Cardiac fibroblast (primary cell): ENCODE measurements at places on chromosomes 5 and 9.

DNA sequence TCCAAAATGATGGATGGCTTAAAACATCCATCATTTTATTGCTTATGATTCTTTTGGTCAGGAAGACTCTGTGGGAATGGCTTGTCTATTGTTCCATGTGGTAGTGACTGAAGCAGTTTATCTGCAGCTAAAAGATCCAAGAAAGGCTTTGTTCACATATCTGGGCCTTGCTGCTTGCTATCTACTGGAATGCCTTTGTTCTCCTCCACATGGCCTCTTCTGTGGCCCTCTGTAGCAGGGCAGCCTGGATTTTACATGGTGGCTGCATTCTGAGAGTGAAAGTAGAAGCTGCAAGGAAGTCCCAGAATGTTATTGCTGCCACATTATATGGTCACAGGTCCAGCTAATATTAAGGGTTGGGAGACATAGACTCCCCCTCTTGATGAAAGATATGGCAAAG lies 35.1 kb downstream of the DMXL1 start:
- no peak for DNase-seq

- DNase-seq = no peak
Observed at GRCh38 chr5:108214857-108215256, 167.0 kb downstream of the FBXL17 start.

- DNase-seq = no peak
Observed at GRCh38 chr5:87211676-87212075, 56.0 kb upstream of the RASA1 start.

- DNase-seq = no peak
Observed at GRCh38 chr5:132472431-132472830, 18.1 kb downstream of the IRF1 start.

DNA sequence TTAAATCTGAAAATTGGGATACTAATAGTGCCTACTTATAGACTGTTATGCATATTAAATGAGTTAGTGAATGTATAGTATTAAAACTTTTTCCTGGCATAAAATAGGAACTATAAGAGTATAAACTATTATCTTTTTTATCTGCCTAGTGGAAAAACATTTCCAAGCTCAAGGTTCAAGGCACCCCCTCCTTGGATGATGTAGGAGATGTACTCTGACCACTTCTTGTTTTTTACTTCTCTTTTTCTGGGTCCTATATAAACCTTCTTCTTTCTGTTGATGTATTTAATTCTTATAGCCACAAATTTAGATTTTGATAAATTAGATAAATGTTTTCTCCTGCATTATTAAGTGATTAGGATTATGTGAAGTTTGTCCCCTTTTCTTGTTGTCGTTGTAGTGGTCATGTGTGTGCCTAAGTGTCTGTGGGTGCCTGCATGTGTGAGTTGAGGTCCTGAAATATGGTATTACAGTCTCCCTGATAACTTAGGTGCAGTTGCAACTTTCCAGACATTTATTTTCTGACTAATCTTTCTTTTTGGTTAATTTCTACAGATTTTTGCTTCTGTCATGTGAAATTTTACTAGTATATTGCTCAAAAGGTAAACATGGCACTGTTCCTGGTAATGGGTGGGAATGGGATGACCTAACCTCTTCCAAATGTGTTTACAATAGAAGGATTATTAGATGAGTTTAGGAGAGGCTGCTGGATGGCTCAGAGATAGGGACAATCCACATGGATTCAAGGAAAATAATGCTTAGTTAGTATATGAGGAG lies 160.8 kb upstream of the CDKN2B start:
- peak; percentile 82 for DNase-seq

- no peak for DNase-seq
Observed at GRCh38 chr5:83034036-83034435, 43.2 kb downstream of the TMEM167A start.

DNA sequence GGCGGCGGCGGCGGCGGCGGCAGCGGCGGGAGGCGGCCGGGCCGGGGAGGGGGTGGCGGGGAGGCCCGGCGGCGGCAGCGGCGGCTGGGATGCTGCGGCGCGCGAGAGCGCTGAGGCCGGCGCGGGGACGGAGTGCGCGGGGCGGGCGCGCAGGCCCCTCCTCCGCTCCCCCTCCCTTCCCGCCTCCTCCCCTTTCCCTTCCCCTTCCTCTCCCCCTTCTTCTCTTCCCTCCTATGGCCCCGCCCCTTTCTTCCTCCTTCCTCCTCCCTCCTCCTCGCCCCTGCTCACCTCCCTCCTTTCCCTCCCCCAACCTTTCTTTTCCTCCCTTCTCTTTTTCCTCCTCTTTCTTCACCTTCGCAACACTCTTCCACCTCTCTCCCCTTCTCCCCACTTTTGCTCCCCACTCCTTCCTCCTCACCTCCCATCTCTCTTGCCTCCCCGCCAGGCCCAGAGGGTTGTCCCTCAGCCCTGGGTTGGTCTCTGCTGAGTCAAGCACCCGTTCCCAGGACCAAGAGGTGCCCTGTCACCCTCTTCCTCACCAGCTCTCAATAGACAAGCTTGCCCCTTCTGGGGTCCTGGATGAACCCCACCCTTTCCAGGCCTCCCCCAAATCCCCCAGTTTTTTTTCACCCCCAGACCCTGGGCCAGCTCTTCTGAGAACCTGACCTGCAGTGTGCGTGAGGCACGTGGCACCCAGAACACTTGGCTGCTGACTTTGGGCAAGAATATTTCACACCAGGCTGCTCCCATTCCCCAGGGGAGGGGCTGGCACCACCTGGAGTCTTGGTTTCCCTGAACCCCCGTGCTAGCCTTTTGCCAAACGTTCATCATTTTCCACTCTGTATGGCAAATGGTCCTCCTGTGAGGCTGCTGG lies at the start of gene SEMA4D:
SEMA4D (minus strand) TSS at position 136 of the 874 bp plus-strand sequence. CDS start 92,657 bp downstream, outside the sequence.
- peak; percentile 57 for DNase-seq

DNA sequence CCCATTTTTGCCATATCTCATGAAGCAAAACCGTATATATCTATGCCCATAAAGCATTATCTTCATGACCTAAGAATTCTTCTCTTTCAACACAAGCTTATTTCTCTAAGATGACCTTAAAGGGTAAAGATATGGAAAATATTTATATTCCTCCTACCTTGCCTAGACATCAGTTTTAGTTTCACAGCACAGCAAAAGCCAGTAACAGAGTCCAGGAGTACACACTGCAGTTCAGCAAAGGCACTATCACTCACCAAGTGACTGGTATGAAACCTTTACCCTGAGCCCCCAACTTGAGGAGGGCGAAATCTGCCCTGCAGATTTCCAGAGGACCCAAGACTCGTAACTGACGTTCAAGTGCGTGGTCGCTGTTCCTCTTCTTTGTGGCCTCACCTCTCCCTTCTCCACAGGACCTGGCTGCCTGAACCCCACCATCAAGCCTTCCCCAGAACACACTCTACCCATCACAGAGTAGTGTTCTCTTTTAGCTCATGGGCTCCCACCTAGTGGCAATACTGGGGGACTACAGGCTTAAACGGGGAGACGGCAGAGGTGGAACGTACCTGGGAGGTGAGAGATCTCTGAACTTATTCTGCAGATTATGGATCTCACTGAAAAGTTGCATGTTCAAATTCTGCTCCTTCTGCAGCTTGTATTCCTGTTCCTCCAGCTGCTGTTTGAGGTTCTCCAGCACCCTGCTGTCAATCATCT lies 141.0 kb downstream of the CDK5RAP2 start:
- peak; percentile 39 for DNase-seq

DNA sequence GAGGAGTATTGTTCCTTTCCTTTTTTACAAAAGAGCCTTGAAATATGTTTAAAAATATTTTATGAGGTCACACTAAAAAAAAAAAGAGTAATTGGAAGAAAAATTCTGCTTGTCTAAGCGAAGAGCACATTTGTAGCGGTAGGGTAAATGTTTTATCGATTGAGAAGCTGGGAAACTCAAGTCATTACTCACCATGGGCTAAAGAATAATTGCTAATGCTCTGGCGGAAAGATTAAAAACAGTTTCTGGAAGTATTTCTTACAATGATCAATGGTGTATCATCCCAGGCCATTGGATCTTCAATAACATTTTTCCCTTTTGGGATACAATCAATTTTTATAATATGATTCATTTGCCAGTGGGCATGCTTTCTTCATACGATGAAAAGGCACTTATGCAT lies 450.0 kb downstream of the RASEF start:
- DNase-seq = no peak

DNA sequence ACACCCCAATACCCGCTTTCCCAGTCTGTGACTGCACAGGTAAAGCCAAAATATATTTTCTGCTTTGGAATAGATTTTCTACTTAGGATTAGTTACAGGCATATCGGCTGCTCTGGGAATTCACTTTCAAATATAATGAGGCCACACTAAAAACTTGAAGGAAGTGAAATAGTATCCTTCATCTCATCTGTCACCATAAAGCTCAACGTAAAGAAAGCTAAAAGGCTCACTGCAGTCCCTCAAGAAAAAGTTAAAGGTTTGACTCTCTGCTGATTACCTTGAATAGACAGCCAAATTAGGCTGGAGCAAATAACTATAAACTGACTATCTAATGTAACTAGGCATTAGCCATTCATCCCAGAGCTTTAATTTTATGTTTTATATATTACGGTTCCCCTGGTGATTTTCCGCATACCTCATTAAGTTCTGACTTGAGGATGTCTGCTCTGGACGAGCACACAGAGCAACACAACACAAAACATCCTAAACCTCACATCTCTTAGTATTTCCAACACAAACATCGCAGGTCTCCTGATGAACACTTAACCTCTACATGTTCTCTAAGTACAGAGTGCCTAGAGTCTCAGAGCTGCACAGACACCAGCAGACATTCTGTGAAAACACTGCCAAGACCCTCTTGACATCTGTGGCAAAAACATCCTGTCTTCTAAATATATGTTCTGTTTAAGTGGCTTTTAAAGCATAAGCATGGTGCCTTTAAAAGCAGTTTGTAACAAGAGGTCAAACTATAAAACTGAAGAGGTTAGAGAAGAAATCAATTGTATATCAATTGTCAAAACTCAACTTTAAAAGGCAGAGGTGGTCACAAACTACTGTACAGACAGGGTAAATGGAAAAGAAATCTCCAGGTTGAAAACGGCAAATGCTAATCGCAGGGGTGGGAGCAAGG lies 35.4 kb downstream of the ELAVL2 start:
- no peak for DNase-seq

- DNase-seq = no peak
Observed at GRCh38 chr9:127973169-127974000, 7.4 kb downstream of the EEIG1 start.

- no peak for DNase-seq
Observed at GRCh38 chr9:82805027-82805426, 257.9 kb downstream of the RASEF start.

- peak; percentile 45 for DNase-seq
Observed at GRCh38 chr9:85715587-85715986, 26.2 kb downstream of the AGTPBP1 start.

DNA sequence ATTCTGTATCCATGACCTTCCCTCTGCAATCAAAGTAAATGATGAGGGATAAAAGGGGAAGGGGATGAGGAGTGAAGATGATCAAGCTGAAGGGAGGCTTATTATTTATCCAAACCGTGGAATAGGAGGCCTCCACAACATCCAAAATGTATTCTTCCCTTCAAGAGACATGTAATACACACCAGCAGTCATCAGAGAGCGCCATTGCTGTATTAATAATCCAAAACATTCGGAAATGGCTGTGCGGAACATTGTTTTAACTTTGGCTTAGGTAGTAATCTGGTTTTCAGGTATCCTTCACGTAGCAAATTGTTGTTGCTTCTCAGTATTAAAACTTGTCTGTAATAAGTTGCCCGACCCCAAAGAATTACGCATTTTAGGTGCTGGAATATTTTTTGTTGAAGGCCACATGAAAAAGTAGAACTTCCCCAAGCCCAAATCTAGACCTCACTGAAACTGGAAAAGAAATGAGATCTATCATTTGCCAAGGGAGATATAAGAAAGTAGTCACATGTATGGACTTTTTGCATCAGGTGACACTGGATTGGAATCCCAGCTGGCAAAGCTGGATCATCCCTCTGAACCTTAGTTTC lies 2.6 kb upstream of the BOD1 start:
- DNase-seq = peak; percentile 70

DNA sequence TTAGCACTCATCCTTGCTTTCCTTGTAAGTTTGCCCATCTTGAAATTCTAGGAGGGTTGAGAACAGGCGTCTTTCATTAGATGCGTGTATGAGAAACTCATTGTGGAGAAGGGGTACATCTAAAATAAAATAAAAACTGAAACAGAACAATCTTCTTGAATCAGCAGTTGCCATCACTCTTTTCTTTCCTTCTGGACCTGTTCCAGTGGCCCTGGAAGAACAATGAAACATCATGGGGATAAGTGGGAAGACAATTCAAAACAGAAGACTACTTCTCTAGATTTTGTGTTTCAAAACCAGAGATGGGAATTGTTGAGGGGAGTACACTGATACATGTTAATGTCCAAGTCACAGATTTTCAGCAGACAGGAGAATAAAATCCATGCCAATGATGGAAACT lies 59.9 kb downstream of the SLC1A3 start:
- DNase-seq = no peak

GRCh38 chr5:68891718-68892117 lies 202.1 kb upstream of the SLC30A5 start:
- no peak for DNase-seq

DNA sequence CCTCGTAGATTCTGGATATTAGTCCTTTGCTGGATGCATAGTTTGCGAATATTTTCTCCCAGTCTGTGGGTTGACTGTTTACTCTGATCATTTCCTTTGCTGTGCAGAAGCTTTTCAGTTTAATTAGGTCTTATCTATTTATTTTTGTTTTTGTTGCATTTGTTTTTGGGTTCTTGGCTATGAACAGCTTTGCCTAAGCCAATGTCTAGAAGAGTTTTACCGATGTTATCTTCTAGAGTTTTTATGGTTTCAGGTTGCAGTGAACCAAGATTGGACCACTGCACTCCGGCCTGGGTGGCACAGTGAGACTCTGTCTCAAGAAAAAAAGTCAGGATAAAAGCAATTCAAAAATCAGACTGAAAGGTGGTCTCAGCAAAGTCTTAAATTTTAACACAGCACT lies 188.5 kb downstream of the EPB41L4A start:
- no peak for DNase-seq

DNA sequence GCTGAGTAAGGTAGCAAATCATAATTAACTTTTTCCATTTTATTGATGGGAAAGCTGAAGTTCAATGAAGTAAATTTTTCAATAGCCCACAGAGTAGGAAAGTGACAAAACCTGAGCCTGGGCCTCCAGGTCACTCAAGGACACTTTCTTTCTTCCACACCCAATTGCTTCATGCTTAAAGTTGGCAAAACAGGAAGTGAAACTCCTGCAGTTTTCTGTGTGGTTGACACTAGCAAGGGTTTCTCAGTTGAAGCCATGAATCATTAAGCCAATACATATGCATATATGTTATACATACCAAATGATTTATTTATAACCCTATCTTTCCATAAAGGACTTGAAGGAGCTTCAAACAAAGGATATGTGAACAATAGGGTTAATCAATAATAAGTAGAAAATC lies 13.9 kb downstream of the TLR4 start:
- peak; percentile 52 for DNase-seq

- DNase-seq = peak; percentile 67
Observed at GRCh38 chr5:33423018-33423630, 17.6 kb upstream of the TARS1 start.

- no peak for DNase-seq
Observed at GRCh38 chr9:25513509-25514033, 164.7 kb downstream of the TUSC1 start.

DNA sequence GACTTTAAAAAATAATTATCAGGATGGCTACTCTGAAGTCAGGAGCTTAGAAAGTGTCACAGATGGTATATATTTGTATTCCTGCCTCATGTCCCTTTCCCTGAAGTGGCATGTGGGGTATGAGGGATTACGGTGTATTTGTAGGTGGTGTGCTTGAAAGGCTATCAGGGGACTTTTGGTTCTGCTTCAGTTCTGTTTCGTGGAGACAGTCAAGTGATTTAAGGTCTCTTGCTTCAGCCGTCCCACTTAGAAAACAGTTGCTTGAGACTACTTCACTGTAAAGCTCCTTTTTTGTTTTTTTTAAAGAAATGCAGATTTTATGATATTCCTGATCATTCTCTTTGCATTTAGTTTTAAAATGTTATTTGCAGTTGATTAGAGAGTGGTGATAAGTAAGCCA lies 18.3 kb downstream of the PARP8 start:
- DNase-seq = no peak
